Colonic mucosa (tissue), 4 donors: ENCODE measurements at places on chromosomes 3 and 15.
A peak's percentile ranks its signal among the peaks of the same experiment; 100 is the strongest.

DNA sequence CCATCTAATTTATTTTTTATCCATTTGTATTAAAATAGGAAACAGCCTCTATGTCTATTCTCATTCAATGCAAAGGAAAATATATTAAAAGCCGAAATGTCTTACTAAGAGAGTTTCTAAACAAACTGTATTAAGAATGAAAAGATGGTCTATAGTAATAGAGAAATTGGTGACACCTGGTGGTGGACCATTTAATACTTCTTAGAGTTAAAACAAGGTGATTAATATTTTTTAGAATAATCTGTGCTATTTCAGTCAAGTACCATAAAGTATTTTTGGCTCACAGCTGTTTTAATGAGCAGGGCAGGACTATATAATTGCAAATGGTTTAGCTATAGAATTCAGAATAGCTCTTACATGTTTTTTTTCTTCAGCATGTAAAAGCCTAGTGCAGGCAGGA is 55.7 kb downstream of the SYNPR start:
- DNase-seq = no peak

DNA sequence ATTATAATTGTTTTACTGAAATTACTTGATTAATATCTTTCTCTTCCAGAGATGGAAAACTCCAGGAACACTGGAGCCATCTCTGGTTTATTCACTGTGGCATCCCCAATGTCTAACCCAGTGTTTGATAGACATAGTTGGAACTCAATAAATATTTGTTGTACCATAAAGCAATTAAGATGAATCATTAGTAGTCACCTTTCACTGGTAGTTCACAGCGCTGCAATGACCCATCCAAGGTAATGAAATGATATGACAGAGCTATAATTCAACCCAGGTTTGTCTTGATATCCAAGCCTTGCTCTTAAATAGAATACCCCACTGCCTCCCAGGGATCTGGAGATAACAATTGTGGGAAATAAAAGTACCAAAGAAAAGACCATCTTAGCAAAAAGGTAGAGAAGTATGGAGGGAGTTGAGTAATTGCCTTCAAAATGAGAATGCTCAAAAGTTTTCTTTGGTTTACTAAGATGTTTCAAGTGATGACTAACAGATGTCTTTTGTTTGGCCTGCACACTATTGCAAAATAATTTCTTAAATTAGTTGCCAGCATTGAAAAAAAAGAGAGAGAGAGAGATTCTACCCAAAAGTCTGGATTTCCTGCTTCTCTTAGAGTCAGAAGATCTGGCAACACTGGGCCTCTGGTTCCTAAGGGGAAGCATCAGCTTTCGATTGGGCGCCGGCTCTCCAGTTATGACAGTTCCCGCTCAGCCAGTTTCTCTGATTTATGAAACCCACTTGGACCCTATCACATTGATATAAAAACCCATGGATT is 348.5 kb downstream of the ERC2 start:
- DNase-seq = peak; percentile 28

DNA sequence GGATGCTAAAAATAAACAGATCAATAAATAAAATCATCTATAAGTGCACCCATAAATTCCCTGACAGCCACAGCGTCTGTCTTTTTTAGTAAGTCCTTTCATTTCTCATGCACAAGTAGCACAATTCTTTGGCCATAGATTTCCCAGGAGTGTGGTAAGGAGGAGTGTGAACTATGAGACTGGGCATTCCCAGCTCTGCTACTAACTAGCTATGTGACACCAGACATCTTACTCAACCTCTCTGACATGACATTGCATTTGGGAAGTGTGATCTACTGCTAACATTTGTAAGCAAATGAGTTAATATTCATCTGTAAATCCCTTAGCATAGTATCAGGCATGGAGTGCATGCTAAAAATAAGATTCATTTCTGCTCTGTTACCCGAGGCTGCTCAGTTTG is 301.7 kb downstream of the NTRK3 start:
- no peak for DNase-seq

DNA sequence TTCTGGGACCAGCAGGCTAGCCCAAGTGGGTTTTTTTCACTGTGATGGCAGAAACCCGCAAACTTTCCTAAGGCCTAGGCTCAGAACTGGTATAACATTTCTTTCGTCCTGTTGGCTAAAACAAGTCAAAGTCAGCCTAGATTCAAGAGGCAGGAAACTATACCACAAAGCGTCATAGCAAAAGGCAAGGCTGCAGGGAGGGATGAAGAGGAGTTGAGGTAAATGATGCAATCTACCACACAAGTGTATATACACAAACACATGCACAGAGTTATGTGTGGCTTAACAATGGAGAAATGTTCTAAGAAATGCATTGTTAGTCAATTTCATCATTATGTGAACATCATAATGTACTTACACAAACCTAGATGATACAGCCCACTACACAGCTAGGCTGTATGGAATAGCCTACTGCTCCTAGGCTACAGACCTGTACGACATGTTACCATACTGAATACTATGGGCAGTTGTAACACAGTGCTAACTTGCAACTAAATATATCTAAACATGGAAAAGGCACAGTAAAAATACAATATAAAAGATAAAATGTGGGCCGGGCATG is 225.6 kb downstream of the TBL1XR1 start:
- no peak for DNase-seq

DNA sequence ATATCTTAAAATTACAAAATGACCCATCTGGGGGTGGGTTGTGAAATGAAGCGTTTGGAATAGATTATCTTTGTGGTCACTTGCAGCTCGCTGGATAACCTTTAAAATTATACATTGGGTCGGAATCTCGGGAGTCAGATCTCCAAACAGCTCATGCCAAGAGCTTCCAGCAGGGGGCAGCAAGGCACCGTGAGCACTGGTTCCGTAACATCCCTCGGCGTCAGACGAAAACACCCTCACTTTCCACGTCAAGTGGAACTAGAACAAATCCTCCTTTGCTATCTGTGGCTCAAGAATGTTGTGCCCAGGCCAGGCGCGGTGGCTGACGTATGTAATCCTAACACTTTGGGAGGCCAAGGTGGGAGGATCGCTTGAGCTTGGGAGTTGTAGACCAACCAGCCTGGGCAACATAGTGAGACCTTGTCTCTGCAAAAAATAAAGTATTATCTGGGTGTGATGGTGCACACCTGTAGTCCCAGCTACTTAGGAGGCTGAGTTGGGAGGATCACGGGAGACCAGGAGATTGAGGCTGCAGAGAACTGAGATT is 31.1 kb downstream of the UMPS start:
- DNase-seq = peak; percentile 89

DNA sequence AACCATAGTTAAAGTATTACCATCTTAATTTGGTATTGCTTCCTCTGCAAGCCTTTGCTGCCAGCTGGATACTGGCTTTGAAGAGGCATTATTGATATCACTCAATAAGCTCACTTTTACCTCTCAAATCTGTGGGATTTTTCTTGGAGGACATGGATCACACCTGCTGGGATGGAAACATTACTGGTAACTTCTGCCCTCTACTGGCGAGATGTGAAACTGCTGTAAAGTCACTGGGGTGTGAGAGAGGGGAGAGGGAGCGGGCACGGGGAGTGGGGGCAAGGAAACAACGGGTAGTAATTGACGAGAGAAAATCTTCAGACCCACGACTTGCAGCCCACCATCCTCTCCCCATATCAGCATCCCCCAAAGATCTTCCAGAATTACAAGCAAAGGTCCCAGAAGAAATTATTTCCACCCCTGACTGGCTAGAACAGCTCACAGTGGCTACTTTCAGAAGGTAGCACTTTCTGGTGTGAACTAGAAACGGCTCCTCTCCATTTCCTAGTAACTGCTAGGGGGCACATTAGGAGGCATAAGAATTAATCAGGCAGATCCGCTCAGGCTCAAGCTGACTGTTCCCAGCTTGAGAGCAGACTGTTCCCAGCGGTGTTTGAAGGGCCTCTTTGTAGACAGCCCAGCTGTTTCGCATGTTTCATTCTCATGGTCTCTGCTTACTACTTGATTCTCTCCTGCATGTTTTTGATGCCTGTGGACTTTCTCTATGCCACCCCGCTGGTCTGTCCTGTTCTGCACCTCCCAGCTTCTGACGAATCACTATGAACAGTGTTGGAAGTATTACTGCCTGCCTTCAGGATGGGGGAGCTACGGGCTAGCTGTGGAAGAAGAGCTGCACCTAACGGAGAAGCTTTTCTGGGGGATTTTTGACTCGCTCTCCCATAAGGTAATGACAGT is 230.4 kb upstream of the CHRM5 start:
- DNase-seq = peak; percentile 52

GRCh38 chr3:49607105-49607591 is 52.9 kb downstream of the BSN start:
- DNase-seq = no peak

DNA sequence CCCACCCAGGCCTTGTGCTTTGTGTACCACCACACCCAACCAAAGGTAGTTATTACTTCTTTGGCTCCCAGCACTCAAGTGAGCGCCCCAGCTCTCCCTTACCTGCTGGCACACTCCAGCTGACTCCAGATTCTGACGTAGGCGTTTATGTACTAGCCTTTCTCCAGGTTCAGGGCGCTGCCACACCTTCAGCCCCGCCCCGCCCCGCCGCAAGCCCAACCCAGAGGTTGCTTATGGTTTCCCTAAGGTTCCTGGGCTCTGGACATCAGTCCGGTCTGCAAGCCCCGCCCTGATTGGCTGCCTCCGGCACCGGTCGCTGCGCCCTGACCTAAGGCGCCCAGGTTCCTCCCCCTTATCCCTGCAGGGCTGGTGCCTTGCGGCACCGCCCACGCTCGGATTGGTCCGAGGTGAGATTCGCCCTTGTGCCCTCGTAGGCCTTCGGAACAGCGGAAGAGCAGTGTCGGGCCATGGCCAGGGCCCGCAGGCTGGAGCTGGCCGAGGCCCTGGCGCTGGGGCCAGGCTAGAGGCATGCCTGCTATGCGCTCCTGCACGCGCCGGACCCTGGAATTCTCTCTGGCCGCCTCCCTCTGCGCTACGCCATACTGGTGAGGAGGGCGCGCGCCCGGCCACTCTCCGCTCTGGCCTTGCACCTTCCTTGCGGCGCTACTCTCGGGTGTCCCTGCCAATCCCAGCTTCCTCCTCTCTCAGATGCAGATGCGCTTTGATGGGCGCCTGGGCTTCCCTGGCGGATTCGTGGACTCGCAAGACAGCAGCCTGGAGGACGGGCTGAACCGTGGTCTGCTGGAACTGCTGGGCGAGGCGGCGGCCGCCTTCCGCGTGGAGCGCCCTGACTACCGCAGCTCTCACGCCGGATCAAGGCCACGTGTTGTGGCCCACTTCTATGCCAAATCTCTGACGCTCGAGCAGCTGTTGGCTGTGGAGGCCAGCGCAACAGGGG is 19.8 kb upstream of the NUDT16 start:
- peak; percentile 96 for DNase-seq

DNA sequence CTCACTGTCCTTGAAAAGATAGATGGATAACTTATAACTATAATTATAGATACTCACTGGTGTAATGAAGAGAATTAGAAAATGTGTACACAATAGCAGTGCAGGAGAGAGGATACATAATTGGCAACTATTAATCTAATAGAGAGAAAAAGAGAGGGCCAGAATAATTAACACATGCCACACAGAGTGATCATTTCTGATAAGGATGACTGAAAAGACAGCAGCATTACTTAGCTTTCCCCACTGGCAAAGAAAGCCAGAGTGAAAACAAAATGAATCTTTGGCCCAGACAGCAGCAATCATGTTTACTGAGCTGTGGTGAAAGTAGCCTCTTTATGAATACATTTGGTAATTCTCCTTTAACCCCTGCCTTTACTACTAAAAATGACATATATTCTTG is 493.3 kb upstream of the ROBO1 start:
- DNase-seq = no peak

DNA sequence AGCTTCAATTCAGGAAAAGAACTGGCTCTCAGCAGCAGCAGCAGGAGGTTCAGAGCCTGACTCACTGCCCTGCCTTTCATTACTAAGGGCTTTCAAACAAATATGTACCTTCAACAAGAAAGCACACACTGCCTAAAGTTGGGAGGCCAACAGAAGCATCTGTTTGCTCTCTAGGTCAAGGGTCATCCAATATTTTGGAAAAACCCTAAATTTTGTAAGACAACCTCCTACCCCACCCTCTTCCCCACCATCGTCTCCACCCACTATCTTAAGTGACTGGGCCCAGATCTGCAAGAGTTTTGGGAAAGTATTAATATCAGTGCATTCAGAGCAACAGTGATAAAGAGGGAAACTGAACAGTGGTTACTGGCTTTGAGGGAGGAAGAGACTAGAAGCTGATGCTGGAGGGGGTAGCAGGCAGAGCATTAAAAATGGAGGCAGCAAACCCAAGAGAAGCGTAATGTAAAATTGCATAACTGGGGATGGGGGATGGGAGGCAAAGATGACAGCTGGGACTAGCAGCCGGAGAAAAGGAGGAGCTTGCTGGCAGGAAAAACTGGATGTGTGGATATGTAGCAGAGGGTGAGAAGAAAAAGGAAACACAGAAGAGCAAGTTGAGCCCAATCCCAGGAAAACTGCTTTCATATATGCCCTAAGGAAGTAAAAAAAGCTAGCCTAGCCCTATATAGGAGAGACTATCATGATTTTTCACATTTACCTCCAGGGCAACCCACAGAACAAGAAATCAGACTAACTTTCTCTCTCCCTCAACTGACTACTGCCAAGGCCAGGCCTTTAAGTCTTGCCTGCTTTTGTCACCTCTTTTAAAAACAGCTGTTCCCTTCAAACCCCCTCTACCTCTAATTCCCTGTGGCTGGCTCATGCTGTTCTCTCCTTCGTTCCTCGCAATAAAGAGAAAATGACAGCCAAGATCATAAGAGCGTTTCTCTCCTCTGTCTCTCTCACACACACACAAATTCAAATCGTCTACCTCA is 31.4 kb downstream of the NPTN start:
- peak; percentile 60 for DNase-seq

DNA sequence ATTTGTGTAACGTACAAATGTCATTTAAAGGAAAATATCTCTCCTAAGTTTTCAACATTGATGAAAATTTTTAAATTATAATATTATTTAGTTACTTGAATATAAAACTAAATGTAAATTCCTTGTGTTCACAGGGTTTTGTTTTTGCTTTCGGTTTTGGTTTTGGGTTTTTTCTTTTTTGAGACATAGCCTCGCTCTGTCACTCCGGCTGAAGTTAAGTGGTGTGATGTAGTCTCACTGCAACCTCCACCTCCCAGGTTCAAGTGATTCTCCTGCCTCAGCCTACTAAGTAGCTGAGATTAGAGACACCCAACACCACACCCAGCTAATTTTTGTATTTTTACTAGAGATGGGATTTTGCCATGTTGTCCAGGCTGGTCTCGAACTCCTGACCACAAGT is 79.3 kb upstream of the TCF12 start:
- DNase-seq = no peak

- DNase-seq = peak; percentile 57
Measured at GRCh38 chr15:66251790-66252684, 1.5 kb downstream of the MEGF11 start.
